ENCODE measurements at places on chromosomes 16 and 17.

DNA sequence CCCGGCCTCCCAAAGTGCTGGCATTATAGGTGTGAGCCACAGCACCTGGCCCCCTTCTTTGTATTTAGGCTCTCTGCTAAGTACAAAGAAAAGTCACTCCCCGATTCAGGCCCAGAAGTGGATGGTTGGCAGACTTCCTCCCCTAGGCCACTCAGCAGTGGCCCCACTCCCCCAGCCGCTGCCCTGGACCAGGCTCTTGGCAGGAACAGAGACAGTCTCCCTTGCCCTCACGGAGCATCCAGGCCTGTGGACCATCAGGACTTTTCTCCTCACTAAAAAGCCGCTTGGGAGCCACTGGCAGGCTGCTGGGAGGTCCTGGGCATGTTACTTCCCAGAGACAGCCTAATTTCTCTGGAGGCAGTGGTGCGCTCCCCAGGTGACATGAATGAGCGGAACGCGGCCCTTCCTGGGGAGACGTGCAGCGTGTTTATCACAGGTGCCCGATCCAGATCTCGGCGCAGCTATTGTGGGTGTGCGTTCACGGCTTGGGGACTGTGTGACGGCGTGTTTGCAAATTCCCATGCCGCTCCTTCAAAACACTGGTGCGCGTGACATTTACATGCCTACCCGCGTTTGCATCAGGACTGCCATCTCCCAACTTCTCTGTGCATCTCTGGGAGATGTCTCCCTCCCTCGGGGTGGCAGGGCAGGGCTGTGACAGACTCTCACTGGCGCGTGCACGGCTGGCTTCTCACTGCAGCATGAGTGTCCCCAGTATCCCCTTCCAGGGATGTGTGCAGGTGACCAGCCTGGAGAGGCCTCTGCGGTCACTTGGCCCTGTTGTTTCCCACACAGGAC is 16.6 kb downstream of the WSCD1 start:
- no peak for DNase-seq

GRCh38 chr16:1102921-1103635 is 7.0 kb upstream of the C1QTNF8 start:
- no peak for DNase-seq

DNA sequence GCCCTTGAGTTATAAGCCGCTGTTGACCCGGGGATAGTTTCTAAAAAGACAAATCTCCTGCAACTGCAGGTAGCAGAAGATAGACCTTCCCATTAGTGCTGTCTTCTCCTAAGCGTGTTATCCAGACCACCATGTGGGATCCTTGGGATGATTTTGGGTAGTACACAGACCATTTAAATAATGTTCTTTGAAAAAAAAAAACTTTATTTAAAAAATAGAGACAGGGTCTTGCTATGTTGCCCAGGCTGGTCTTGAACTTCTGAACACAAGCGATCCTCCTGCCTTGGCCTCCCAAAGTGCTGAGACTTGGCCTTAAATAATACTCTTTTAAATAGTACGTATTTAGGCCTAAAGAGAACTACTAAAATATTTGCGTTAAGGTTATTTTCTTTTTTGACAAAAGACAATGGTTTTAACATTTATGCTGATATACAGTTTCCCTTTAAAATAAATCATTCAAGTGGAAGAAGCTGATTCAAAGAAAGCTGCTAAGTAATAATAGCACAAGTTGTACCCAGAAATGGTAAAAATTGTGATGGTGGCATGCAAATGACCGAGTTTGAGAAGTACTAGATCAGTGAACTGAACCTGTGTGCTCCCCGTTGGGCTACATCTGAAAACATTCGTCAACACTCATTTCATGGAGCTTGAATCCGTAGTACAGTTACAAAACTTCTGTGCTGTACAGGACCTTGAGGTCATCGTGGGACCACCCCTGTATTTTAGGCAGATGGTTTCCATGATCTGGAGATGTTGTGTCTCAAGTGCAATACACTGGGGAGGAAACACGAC is 24.0 kb downstream of the SMARCE1 start:
- DNase-seq = no peak

- no peak for DNase-seq
Observed at GRCh38 chr17:10292057-10292937, 80.5 kb downstream of the MYH13 start.

DNA sequence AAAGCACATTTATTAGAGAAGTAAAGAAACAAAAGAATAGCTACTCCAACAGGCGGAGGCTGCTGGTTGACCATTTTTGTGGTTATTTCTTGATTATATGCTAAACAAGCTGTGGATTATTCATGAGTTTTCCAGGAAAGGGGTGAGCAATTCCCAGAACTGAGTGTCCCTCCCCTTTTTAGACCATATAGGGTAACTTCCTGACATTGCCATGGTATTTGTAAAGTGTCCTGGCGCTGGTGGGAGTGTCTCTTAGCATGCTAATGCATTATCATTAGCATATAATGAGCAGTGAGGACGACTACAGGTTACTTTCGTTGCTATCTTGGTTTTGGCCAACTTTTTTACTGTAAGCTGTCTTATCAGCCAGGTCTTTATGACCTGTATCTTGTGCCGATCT is 12.2 kb upstream of the HS3ST4 start:
- no peak for DNase-seq

All from iPS DF 19.7 (cell line).